ENCODE measurements at places on chromosomes 5 and 9.

GRCh38 chr5:101404531-101404930 is 501.4 kb upstream of the ST8SIA4 start:
- no peak for DNase-seq

DNA sequence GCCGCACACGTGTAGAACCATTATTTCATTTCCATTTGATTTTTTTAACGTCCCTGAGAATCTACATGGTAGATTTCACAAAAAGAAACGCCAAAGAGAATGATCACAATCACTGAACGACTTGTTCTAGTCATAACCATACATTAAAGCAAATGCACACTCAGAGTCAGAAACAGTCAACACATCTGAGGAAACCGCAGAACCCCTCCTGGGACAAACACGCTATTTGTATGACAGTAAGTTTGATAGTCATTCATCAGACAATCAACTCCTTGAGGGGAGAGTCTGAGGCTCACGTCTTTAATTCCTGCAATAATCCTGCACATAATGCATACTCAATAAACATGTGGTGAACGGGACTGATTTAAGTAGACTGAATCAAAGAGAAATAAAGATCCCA is 129.2 kb downstream of the MED27 start:
- DNase-seq = no peak

- DNase-seq = no peak
Observed at GRCh38 chr5:172944741-172945140, 14.5 kb upstream of the RPL26L1 start.

- no peak for DNase-seq
Observed at GRCh38 chr5:150538007-150538917, 30.3 kb downstream of the NDST1 start.

GRCh38 chr9:20618361-20618802 is 3.9 kb downstream of the MLLT3 start:
- DNase-seq = peak; percentile 14

GRCh38 chr9:37370968-37371563 is 51.4 kb upstream of the GRHPR start:
- DNase-seq = no peak

DNA sequence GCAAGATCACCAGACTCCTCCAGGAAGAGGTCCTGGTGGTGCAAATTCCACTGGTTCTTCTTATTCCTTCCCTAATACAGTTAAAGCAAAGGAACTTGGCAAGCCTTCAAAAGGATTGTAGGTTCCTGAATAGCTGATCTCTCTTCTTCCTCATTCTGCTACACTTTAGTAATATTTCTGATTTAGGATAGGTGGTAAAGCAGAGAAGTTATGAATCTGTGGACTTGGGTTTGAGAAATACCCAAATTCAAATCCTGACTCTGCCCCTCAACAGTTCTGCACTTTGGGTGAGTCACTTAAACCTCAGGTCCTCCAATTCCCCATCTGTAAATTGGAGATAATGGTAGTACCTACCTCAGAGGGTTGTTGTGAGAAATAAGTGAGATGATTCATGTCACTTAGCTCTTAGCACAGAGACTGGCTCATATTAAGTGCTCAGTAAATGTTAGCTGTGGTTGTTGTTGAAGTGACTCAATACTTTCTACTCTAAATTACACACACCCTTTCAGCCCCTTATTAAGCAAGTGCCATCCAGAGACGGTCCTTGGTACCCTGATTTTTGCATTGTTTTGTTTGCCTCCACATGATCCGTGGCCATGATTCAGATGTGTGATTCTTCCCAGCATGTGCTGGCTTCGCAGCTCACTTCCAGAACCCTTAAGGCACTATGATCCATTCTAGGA is 5.2 kb downstream of the SH3RF2 start:
- DNase-seq = no peak

GRCh38 chr9:96453625-96454024 is 3.7 kb downstream of the HABP4 start:
- DNase-seq = peak; percentile 25

DNA sequence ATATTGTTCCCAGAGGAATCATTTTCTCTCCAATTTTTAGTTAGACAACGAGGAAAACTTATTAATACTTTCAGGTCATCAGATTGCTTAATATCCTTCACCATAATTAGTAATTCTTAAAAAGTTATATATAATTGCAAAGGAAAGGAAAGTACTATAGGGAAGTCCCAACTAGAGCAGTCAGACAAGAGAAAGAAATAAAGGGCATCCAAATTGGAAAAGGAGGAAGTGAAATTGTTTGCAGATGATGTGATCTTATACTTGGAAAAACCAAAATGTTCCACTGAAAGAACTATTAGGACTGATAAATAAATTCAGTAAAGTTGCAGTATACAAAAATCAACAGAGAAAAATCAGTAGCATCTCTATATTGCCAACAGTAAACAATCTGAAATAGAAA is 223.5 kb upstream of the MEF2C start:
- no peak for DNase-seq

DNA sequence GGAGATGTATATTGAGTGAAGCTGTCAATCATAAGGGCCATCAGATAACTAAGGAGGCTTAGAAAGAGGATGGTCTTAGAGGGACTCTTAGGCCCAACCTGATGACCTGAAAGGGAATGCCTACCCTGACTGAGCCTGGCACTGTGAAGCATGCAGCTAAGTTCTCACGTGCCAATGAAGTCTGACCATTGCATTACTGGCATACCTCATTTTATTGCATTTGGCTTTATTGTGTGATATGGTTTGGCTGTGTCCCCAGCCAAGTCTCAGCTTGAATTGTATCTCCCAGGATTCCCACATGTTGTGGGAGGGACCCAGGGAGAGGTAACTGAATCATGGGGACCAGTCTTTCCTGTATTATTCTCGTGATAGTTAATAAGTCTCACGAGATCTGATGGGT is 421.6 kb upstream of the SGCD start:
- no peak for DNase-seq

DNA sequence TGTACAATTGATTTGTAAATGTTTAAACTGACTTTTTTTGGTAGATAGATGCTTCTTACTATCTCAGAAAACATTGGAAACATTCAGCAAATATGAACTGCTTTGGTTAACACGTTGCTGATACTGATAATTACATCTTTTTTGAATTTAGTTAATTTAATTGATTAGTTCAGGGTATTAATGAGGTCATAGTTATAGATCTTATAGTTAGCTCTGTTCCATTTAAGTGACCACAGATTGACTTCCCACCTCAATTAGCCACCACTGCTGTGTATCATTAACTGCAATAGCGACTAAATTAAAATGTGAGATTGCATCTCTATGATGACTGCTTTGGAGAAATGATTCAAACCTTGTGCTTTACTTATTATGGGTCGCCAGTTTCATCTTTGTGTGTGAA is 407.1 kb upstream of the EDIL3 start:
- no peak for DNase-seq

DNA sequence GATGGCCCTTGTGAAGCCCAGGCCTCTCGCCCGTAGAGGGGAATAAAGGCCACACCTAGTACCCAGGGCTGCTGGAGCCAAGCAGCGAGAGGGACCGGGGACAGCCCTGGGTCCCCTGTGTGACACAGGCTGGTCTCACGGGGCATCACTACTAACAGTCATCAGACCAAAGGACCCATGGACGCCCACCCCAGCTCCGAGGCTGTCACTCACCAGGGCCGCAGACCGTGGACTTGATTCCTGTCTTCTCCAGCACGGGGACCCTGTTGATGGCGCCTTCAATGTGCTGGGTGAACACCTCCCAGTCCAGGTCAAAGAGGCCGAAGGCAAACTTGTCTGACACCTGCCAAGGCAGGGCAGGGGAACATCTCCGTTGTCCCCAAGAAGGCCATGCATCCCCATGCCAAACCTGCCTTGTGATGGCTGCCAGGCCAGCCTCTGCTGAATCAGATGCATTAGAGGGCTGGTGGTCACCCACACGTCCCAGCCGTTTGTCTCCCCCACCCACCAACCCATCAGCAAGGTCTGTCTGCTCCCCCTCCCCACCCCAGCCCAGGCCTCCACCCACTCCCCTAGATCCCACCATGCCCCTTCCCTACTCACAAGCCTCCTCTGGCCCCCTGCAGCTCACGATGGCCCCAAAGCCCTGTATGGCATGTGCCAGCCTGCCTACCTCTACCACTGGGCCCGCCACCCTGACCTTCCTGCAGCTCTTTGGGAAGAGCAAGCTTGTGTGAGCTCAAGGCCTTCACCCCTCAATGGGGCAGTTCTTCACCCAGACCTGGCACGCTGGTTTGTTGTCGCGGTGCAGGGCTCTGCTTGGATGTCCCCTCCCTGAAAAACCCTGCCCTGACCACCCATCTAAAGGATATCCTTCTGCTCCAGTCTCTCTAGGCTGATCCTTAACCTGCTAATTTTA is 20.8 kb downstream of the SARDH start:
- no peak for DNase-seq

GRCh38 chr9:12760758-12761157 is 14.1 kb upstream of the LURAP1L start:
- no peak for DNase-seq

DNA sequence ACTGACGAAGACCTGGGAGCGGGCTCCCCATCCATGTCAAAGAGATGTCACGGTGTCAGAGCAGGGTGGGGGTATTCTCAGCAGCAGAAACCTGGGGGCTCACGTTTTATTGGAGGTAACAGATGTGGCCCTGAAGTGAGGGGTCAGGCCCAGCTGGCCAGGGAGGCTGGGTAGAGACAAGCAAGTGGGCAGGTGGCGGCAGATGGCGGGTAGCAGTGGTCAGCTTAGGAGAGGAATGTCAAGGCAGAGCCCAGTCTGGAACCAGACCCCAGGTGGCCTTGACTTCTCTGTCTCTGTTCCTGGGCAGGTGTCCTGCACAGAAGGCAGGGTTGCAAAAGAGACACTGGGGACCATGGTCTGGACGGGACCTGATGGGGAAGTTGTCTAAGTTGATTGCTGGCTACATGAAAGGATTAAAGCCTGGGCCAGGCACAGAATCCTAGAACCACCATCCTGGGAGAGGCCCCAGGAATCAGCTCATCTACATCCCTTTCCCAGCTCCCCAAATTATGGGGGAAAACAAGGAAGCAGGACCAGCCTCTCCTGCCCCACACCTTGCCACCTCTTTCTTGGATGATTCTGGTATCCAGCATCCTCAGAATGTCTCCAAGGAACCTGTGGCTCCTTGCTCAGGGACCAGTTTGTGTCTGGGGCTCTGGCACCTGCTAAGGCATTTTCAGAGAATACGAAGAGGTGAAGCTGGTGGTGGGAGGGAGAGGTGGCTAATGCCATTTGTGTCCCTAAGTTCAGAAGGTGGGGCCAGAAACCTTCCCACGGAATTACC is 72.5 kb downstream of the AMBP start:
- no peak for DNase-seq

DNA sequence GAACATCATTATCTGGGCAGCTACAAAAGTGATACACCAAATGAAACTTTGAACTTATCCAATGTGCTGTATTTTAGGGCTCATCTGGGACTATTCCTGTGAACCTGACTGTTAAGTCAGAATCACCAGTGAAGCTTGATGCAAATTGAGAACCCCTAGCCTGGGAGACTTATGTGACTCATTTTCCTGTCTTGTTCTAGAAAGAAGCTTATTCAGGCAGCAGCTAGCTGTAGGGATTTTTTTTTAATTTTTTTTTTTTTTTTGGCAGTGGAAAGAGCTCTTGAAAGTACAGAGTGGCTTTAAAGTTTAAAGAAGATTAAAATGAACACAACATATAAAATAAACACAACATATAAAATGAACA is 81.1 kb upstream of the TNFAIP8 start:
- DNase-seq = no peak

DNA sequence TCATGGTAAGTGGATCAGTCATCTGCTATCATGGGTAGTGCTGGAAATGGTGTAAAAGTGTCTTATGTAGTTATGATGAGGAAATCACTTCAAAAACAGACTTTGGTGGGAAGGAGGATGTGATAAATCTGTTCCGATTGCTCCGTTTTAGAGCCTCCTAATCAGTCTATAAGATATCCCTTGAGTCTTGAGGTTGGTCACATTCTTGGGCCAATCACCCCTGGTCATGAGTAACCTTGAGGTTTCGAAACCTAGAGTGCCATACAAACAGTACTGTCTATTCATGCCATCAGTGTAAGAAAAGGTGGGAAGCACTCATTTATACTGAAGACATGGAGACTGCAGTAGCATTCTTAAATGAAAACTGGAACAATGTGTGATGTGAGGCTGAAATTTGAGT is 45.8 kb downstream of the LRRTM2 start:
- DNase-seq = no peak

DNA sequence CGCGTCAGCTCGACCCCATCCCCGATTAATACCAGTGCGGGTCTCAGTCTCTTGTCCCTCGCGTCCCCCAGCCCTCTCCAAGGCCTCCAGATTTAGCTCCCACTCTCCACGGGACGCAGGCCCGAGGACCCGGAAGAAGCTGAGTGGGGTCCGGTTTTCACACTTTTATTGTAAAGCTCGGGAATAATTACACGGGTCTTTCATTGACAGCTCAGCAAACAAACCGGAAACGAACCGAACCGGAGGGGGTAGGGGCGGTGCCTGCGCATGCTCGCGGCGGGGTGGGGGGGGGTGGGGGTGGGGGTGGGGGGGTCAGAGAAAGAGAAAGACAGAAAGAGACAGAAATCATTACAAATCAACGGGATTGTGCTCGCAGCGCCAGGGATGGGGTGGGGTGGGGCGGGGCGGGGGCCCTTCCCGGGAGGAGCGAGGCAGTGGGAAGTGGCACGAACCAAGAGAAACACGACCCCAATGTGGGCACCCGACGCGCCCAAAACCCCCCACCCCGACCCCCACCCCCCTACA is 27.9 kb downstream of the PCDH1 start:
- no peak for DNase-seq

DNA sequence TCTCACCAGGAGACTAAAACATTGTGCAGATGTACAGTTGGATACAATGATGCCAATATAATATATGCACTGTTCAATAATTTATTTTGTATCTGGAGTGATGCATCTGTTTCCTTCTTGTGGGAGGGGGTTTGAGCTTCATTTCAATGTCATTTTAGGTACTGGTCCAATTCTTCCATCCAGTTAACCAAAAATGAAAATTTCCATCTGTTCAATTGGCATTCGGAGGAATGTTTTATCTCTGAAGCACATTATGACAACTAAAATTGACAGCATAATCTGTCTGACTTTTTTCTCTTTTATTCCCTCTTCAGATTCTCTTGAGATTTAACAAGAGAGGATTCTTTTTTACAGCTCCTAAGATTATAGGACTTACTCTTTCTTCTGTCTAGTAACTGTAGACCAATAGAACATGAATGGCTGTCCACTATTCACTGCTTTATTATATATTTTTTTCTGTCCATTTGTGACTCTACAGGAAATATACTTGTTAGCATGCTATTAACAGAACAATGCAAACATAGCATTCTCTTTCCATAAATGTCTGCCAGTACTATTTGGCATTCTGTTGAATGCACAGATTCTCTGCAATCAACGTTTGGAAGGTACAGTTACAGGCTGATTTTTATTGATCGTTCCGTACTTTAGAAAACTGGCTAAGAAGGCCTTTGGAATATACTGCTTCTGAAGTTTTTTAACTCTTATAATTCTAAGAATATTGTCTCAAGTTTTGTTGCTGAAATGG is 57.8 kb downstream of the NDUFAF2 start:
- no peak for DNase-seq

DNA sequence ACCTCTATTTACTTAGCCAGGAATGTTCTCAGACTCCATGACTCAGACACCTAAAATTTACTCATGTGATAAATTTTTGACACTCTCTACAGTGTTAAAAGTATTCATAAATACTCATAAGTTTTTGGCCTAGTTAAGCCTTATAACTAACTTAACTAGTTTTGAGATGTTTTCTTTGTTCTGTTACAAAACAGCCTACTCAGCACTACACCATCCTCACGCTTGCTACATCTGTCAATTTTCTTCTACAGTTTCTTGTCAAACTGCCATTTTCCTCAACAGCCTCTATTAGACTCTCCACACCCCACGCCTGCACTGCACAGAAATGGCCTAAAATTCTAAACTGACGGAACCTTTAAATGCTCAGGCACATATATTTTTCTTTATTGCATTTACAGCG is 195.5 kb downstream of the ANXA1 start:
- no peak for DNase-seq
